ENCODE measurements at places on chromosomes 2 and 18. TPM values are rescaled to one million over a fixed set of nuclear protein-coding genes. Genes with fewer than 3 reads are reported as not detected.

The IL1RL2 gene
- not detected for total RNA-seq

The RTKN gene
- 21.0 TPM for total RNA-seq

The C2orf72 gene
- total RNA-seq, result 7.6 TPM

The SRBD1 gene
- 8.5 TPM for total RNA-seq

The ENOSF1 gene
- 24.5 TPM for total RNA-seq

The TMEM17 gene
- 4.3 TPM for total RNA-seq

The ARHGAP15 gene
- not detected for total RNA-seq

The ABHD3 gene
- total RNA-seq, result 21.4 TPM

The TRIM43 gene
- total RNA-seq, result 0.13 TPM

The GREB1 gene
- total RNA-seq, result 1.7 TPM
